ENCODE measurements at places on chromosomes 6 and 20.

DNA sequence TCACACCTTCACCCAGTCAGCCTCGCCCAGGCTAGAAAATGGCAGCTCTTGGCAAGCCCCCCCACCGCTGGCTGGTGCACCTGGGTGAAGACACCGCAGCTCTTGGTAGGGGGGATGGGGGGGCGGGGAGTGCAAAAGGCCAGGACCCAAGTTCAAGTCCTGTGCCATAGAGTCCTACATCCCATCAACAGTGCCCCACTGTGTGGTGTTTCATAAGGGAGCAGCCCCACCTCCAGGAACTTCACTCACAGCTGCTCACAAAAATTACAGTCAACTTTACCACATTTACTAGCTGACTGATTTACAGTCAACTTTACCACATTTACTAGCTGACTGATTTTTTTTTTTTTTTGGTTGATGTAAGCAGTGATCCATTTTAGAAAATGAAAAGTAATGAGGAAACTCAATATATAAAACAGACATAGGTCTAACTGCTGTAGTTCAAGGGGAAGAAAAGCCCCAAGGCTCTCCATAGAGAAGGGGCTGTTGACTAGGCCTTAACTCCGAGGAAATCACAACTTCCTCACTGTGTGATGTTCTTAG lies 208.9 kb upstream of the SNX9 start:
- DNase-seq, result no peak

GRCh38 chr6:161033667-161034066 lies 42.1 kb downstream of the MAP3K4 start:
- DNase-seq, result no peak

DNA sequence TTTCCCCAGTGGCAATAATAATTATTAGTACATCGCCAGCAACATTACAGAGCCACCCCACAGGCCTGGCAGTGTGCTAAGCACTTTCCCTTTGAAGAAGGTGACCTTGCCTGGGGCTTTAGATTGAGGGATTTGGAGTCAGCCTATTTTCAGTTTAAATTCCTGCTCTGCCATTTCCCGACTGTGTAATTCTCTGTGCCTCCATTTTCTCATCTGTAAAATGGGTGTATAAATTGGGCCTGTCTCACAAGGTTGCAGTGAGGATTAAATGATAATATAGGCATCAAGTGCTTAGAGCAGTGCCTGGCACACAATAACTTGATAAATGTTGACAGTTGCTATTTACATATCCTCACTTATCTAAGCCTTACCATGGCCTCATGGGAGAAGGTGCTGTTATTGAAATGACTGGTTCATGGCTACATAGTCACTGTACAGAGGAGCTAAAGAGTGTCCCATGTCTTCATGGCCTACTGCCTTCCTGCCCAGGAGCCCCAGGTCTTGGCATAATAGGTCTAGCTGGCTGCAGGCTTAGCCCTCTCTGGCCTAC lies 5.1 kb upstream of the SCRT2 start:
- DNase-seq, result no peak

DNA sequence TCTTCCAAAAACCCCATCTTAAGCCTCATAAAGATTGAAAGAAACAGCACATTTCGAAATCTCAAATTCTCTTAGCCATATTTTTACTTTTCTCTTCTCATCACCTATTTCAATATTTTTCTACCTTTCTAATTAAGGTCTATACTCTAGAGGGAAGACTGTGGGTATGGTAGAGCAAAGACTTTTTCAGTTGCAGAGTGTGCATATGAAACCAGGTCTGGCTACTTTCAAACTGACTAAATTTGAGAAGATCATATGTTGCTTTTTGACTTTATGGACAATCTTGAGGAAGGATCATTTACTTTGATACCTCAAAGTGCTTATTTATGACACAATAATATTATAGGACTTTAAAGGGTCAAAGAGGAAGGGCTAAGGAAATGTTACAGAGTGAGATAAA lies 20.7 kb downstream of the FILIP1 start:
- DNase-seq, result no peak

DNA sequence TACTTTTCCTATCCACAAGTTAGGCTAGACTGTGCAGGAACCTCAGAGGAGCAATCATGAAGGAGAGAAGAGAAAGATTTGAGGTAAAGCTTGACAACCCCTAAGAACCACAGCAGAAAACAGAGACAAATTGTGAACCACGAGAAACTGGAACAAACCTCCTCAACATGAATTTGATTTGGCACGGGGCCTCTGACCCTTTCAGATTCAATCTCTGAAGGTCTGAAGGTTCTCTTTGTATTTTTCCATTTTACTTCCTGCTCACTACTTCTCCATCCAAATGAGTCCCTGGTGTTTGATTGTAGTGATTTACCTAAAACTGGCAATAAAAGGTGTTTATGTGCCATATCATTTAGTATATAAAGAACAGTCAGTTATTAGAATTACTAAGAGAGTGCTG lies 126.1 kb upstream of the STXBP5 start:
- no peak for DNase-seq

GRCh38 chr6:27863962-27864905 lies 48.0 kb downstream of the OR2B2 start:
- no peak for DNase-seq

DNA sequence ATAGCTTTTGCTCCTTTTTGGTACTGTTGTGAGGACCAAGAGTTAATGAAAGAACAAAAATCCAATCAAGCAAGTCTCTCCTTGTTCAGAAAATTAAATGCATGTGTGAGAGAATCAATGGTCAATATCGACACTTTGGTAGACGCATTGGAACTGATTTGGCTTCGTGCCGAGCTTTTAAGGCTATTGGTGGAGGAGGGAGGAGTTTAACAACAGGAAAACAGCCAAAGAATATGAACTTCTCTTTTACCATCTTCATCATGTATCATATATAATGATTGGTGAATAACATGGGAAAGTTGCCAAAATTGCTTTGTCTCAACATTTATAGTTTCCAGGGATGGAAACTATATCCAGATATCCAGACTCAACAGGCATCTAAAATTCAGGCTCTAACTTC lies 266.5 kb upstream of the CITED2 start:
- DNase-seq, result no peak

DNA sequence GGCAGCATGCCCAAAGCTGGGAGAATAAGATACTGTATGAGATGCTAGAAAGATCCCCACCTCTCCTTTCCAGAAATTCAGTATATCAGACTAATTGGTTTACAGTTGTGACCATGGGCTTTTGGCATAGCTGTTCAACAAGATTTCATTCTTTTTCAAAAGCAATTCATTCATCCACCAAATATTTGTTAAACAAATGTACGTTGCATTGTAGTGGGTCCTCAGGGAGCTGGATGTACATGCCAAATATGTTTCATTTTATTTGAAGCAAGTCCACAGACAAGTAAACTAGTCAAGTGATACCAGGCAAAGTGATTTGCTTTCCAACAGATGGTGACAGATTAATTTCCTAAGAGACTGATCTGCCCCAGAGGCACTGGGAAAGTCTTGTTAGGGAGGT lies 85.8 kb upstream of the ESR1 start:
- no peak for DNase-seq

- DNase-seq, result no peak
These were observed 61.8 kb downstream of the BANF2 start for GRCh38 chr20:17761604-17762003.

DNA sequence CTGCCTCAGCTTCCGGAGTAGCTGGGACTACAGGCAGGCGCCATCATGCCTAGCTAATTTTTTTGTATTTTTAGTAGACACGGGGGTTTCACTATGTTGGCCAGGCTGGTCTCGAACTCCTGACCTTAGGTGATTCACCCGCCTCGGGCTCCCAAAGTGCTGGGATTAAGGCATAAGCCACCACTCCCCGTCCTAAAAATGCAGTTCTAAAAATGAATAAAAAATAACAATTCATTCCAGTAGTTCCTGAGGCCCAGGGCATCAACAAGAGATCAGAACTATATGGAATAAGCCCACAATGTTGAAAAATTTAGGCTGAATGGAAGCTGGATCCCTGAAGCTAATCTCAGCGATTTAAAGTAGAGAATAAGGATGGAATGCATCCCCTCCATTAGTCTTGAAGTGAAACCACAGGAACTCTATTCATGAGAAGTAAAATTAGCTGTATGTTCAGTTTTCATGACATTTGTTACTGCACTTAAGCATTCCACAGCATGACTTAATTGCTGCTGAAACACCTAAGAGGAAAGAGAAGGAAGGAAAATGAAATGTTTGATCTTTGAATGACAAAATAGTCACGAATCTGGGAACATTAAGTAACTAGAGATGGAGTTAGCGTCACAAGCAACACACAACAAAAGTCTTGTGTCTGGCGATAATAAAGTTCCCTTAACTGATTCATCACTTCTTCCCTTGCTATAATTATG lies 80.4 kb upstream of the RIPOR2 start:
- no peak for DNase-seq

DNA sequence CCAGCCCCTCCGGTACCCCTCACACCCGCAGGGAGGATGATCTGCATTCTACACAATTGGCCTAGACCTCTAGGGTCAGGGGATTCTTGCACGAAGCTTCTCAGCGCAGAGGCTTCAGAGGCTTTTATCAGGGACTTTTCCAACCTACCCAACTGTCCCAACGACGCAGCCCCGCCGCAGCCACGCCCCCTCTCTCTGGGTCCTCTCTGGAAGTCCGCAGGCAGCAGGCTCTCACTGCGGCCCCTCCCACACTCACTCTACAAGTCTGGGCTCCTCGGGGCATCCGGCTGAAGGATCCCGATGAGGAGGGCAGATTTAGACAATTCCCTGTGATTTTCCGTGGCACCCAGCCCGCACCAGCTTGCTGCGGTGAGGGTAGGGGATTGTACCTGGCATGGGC lies 227.7 kb upstream of the RNF24 start:
- no peak for DNase-seq

- no peak for DNase-seq
These were observed 61.4 kb downstream of the TXLNB start for GRCh38 chr6:139230391-139230840.

GRCh38 chr20:43936104-43936770 lies 21.6 kb downstream of the TOX2 start:
- DNase-seq, result no peak

DNA sequence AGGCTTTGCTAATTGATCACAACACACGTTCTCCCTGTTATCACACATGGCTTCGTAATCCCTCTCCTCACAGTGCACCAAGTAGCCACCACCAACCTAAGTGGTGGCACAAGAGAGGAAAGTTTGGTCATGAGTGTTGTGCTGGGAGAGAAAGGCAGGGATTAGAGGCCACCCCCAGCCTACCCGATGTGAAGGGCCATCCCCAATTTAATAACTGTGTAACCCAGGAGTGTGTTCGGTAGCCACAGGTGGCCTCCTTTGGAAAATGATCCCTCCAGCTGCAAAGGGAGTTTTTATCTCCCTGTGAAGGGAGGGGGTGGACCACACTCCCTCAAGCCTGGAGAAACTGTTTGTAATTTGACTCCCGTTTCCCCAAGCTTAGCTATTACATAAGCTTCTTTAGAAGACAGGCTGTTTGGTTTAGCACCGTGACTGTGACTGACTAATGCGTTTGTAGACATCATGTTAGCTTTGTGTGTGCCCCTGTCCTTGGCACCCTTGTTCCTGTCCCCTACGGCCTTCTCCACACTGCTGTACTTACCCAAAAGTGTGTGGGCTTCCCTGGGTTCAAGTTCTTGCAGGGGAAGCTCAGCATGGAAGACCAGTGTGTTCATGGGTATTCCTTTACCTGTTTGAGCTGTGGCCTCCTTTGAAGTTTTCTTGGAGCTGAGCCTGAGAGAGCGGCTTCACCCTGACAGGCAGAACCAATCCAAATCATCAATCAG lies 20.6 kb downstream of the PPP1R16B start:
- no peak for DNase-seq
